ENCODE measurements at places on chromosomes 7 and 10.

GRCh38 chr7:2112261-2113198 lies 120.2 kb downstream of the MAD1L1 start:
- no peak for DNase-seq

GRCh38 chr10:53072144-53072543 lies 299.6 kb upstream of the MBL2 start:
- no peak for DNase-seq

DNA sequence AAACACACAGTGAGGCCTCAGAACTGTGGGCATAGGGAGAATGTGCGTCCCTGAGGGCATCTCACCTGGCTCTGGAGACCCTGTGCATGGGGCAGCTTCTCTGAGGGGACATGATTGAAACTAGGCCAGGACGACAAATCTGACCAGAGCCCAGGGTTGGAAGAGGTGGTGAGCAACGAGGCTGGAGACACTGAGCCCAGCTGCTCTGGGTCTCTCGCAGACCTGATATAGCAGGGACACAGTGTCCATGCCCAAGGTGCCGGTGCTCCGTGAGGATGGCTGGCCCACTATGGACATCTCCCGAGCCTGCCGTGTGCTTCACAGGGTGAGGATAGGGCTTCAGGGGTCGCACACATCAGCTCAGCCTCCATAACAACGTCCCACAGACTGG lies 49.3 kb upstream of the INSIG1 start:
- no peak for DNase-seq

DNA sequence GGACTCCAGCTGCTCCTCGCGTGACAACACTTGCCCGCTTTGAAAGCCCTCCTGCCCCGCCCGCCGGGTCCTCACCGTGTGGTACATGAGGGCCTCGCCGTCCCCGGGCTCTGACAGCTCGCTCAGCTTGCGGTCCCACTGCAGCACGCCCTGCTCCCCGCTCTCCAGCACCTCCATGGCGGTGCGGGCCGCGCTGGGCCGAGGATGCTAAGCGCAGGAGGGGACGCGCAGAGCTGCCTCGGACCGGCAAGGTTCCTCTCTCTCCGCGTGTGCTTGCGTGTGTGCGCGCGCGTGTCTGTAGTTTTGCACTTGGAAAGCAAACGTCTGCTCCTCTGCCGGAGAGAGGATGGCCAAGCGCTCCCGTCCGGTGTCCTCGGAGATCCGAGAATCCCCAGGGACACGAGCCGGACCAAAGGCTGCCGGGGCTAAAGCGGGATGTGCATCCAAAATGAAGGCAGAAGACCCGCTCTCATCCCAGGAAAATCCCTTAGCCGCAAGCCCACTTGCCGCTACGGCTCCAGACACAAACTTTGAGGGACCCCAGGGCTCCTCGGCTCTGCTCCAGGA lies at the start of gene CREB3L2:
CREB3L2 (minus strand) TSS at position 558 of the 567 bp plus-strand sequence; CDS start at position 177, 381 bp downstream.
- DNase-seq, result peak; percentile 43

DNA sequence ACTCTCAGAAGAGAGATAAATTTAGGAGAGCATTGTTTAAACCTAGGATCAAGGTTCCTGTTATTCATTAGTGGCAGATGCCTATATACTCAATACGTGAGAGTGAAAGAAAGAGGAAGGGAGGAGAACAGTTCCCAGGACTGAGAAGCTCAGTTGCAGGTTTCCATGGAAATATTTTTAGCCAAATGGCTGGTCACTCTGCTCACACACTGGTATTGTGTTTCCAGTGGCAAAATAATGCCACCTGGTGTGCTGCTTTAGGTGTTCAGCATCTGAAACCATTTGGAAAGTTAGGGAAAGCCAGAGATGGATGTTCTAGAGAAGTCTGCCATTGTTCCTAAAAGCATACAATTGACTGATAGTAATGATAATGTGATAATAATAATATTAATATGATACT lies 827.7 kb downstream of the SORCS3 start:
- DNase-seq, result no peak

GRCh38 chr7:3912291-3912690 lies 611.2 kb downstream of the SDK1 start:
- DNase-seq, result no peak

GRCh38 chr10:130108934-130109604 lies 1.6 kb downstream of the C10orf143 start:
- no peak for DNase-seq

DNA sequence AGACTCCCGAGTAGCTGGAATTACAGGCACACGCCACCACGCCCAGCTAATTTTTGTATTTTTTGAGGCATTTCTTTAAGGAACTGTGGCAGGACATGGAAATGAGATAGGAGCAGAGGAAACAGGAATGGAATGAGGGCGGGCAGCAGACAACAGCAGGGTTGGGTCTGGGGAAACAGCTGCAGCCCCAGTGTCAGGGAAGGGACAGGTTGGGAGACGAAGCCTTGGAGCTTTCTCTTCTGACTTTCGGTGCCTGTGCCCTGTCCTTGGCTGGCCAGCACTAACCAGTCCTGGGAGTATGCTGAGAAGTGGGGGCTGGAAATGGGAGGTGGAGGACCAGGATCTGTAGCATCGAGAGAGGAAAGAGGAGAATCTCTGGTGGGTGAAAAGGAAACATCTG lies 47.4 kb downstream of the ATOH7 start:
- no peak for DNase-seq

GRCh38 chr10:13165177-13165576 lies 3.8 kb downstream of the MCM10 start:
- DNase-seq, result no peak

GRCh38 chr10:33136271-33136670 lies 178.2 kb upstream of the ITGB1 start:
- no peak for DNase-seq

DNA sequence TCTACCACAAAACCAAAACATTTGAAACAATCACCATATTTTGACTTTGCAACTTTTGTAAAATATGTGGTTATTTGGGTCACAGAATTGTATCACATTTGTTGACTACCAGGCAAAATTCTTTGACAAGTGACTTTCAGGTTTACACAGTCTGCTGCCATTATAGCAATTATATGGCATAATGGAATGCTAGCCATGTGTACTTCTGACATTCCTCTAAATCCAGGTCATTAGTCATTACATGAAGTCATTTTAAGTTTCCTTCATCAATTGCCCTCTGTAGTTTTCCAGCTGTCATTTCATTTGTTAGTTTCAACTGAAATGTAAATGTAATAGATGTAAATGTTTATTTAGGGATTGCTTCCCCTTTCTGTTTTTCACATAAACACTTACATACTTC lies 137.5 kb downstream of the IMMP2L start:
- DNase-seq, result no peak

DNA sequence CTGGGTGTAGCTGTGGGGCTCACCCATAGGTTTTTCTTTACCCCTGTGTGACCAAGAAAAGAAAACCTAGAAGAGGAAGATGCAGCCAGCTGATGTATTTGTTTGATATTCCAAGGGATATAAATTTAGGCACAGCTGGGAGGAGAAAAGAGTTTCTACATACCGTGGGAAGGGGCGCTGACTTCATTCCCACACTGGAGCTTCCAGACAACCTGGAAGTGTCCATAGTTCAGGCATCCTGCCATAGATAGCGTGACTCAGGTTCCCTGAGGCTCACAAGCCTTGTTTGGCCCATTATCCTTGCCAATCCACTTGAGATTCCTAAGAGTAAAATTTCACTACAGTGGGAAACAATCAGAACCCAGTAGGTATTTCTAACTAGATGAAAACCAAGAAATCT lies 371.7 kb upstream of the NRP1 start:
- no peak for DNase-seq

DNA sequence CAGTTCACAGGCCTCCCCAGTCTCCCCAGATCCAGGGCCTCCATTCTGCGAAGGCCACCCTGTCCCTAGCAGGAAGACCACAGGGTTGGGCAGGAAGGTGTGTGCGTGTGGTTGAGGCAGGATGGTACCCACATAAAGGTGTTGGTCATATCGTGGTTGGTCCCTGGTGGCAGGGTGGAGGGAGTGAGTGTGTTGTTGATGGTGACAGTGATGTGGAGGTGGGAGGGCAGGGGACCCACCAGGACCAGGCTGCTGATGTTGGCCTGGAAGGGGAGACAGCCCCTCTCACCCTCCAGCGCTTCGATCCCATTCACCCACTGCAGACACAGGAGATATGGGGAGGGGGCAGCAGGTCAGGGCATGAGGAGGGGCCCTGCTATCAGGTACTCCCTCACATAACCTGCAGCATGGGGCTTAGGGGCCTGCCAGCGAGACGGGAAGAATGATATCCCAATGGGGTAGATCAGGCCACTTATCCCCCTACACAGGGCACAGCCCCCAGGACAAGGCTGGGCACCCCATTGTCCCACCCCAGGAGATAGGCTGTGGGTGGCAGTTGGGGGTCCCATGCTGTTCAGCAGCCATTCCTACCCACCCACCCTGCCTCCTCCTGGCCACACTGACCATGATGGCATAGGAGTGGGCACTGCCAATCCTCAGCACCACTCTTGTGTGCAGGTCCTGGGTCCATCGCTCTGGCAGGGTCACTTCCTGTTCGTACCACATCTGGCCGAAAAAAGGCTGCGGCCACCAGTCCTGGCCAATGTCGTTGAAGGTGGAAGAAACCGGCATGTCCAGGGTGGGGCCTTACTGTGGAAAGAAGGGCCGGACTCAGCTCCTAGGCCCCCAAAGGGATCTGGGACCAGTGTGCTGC lies 69.0 kb upstream of the ZNF479 start:
- DNase-seq, result no peak

GRCh38 chr7:69564454-69565417 lies 33.5 kb upstream of the AUTS2 start:
- DNase-seq, result no peak

GRCh38 chr10:38047666-38048065 lies 37.2 kb downstream of the ZNF33A start:
- no peak for DNase-seq

DNA sequence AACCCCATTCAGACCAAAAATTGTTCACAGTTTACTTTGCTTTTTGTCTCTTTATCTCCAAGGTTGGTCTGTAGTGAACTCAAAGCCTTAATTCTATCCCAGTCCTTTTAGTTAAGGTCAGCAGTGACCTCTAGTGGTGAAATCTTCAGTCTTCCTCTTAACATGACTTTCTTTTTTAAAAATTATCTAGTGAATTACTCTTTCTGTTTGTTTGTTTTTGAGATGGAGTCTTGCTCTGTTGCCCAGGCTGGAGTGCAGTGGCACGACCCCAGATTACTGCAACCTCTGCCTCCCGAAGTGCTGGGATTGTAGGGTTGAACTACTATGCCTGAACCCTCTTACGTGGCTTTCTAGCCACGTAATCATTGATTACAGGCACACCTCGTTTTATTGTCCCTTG lies 25.0 kb downstream of the ZNF487 start:
- DNase-seq, result no peak

DNA sequence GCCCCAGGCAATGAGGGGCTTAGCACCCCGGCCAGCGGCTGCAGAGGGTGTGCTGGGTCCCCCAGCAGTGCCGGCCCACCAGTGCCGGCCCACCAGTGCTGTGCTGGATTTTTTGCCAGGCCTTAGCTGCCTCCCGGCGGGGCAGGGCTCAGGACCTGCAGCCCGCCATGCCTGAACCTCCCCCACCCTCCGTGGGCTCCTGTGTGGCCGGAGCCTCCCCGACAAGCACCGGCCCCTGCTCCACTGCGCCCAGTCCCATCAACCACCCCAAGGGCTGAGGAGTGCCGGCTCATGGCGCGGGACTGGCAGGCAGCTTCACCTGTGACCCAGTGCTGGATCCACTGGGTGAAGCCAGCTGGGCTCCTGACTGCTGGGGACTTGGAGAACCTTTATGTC lies 3.5 kb upstream of the ACSL5 start:
- DNase-seq, result no peak

GRCh38 chr7:50560865-50561351 lies 4.3 kb downstream of the DDC start:
- DNase-seq, result no peak

DNA sequence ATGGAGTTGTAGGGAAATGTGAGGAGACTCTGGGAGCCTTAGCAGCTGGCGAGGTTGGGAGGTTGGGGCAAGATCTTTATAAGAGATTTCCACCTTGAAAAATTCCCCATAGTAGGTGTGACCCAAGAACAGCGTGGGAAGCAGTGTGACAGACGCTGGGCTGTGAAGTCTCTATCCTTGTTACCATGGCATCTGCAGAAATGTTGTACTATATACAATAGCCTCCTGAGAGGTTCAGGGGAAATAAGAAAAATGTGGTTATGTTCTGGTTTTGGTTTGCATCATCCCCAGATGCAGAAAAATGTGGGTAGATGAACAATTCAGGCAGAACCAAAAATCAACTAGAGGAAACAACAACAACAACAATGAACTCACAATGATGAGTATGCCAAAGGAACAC lies 498.6 kb downstream of the SH2D4B start:
- no peak for DNase-seq

DNA sequence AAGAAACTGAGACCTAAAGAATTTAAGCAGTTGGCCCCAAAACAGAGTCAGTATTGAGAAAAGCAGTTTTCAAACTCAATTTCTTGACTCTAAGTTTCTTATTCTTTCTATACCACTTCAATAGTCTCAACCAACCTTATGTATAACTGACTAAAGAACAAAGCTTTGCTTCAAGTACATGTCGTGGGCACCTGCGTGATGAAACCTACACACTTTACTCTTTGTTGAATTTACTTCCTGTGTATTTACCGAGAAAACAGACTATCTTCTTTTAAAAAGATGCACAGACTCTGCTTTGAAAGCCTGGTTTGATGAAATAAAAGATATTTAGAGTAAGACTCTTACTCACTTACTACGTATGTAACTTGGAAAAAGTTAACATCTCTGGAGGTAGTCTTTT lies 297.2 kb upstream of the CDC14C start:
- DNase-seq, result no peak

DNA sequence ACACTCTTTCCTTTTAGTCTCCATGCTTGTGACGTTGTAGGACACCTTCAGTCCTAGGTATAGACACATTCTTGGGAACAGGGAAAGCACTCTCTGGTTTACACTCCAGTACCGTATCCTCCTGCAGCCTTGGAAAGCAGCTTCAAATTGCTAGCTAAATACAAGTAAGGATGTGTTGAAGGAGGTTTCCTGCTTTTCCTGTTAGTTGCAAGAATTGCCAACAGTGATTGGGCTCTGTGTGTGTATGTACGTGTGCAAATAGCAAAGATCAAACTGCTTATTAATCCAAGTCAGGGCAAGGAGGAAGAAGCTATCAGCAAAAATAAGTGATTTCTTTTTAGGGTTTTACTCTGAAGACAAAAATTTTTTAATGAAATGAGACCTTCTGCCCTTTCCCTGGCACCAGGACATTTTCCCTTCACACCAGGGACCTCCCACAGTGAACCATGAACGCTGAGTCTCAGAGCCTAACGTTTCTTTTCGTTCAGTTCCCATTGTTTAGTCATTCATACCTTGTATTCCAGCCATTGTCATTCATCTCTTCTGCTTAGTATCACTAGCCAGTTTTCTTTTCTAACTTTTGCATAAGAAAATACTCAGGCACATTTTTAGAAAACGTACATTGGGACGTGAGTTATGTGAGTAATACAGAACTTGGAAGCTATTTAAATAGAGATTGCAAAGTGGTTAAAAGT lies 36.9 kb upstream of the AUTS2 start:
- no peak for DNase-seq

DNA sequence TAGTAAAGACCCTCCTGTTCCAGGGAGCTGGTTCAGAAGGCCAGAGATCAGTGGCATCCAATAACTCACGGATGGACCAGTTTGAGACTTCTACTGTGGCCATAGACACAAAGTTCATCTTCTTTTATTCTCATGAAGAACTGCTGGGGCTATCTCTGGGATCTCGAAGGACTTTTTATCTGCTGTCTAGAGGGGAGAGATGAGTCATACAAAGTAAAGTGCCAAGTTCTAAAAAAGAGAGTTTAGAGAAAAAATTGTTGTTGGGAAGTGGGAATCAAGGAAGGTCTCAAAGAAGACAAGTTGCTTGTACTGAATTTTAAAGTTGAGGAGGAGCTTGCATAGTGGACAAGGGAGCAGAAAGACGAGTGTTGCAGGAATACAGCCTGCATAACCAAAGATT lies 8.0 kb upstream of the FAM221A start:
- no peak for DNase-seq

- DNase-seq, result no peak
These were observed 1.2 kb downstream of the ARL3 start for GRCh38 chr10:102712843-102713538.

All from activated CD8-positive, alpha-beta memory T cell treated with anti-CD3 and anti-CD28 coated beads for 1 hour (primary cell).